Upper lobe of left lung (tissue), 6 donors: ENCODE measurements at places on chromosomes 4 and X. TPM values are rescaled to one million over a fixed set of nuclear protein-coding genes. Genes with fewer than 3 reads are reported as not detected.
A peak's percentile ranks its signal among the peaks of the same experiment; 100 is the strongest.

GRCh38 chr4:165199286-165199685 lies 8.1 kb upstream of the KLHL2 start:
- no peak overlapping the region for H3K27ac ChIP-seq
- no peaks in the 10 kb centered on the region for H3K36me3 ChIP-seq
- no peak for DNase-seq
- H3K4me1 ChIP-seq = peaks cover 6% of the 10 kb centered on the region

TMEM255A gene
- total RNA-seq = 2.9 TPM

FGB gene
- not detected for total RNA-seq

DNA sequence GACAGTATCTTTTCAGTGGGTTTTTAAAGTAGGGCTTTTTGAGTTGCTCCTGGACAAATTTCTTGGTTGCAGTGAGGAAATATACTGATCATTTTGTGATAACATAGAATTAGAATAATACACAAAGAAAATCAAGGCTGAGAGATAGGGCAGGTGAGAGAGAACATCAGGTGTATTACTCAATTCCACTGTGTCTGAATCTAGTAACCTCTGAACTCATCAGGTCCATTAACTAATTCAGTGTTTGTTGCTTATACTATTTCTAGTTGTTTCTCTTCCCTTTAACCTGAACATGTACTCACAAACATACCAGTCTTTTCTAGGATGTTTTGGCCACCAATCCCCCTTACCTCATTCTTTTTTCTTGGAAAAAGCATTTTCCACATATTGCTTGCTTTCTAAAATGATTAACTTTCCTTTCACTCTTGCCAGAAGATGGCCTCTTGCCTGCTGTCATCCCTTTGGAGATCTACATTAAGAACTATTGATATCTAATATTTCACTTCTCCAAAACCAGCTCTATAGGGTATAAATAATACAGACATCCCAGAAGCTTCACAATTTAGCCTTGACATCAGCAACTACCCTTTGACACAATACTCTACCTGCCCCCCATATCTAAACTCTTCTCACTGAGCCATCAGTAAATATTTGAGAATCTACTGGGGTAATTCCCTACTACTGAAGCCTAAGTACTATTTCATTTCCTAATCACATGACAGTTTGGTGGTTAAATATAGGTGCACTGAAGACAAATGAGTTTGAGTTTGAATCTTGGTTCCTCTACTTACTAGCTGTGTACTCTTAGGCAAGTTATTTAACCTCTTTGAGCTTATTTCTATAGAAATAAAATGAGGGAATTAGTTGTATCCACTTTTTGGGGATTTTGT lies 470.8 kb upstream of the IGFBP7 start:
- H3K36me3 ChIP-seq = no peaks in the 10 kb centered on the region
- H3K4me3 ChIP-seq = no peak overlapping the region
- no peak overlapping the region for H3K27ac ChIP-seq
- DNase-seq = no peak
- H3K4me1 ChIP-seq = no peaks in the 10 kb centered on the region

DNA sequence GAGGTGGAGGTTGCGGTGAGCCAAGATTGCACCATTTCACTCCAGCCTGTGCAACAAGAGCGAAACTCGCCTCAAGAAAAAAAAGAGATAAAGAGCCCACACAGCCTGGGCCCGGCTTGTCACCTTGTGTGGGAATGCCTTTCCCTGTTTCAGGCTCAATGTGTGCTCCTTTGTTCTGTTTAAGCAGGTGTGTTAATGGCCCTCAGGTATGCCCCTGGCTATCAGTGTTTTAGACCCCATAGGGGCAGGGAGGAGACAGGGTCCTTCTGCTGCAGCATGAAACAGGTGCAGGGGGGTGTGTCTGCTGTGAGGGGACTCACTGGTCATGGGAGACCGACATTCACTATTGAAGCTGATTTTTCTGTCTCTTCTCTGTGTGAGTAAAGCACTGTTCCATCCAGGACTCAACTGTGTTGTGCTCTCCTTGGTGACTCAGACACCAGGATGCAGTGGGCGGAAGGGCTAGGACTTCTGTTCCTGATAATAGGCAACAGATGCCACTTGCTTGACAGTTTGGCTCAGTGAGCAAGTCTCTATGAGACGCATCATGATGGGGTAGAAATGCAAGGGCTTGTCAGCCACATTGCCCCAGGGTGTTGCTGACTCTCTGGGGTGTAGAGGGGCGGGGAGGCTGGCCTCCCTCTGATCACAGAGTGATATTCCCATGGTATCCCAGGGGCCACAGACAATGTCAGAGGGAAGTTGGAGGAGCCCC lies 15.6 kb upstream of the LAP3 start:
- no peaks in the 10 kb centered on the region for H3K27me3 ChIP-seq
- no peak overlapping the region for H3K4me3 ChIP-seq
- no peak overlapping the region for H3K27ac ChIP-seq
- H3K4me1 ChIP-seq = no peaks in the 10 kb centered on the region

DNA sequence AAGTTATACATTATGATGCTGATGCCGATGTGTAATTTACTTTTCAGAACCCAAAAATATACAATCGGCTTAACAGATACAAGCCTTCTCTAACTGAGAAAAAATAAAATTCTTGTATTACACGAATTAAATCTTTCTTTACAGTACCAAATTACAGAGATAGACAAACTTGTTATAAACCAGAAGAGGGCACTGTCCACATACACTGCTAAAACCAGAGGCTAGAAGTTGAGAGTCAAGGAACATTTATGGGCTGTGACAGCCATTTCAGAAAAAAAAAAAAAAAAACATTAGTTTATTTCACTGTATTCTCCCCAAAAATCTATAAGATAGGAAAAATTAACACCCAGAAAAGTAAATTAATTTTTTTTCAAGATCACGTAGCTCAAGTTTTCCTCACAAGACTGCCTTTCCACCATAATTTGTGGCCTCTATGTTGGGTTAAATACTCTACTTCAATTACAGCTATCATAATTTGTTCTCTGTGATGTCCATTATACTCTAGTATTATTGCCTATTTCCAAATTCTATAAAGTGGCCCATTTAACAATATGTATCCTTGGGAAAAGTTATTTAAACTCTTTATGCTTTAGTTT lies 12.0 kb downstream of the EREG start:
- no peaks in the 10 kb centered on the region for H3K36me3 ChIP-seq
- H3K27ac ChIP-seq = no peak overlapping the region
- H3K27me3 ChIP-seq = no peaks in the 10 kb centered on the region

GRCh38 chrX:112654871-112655270 lies 24.9 kb downstream of the LHFPL1 start:
- no peaks in the 10 kb centered on the region for H3K36me3 ChIP-seq
- H3K27ac ChIP-seq = no peak overlapping the region
- H3K4me3 ChIP-seq = no peak overlapping the region
- no peak for DNase-seq

PHOX2B gene
- not detected for total RNA-seq

- DNase-seq = peak; percentile 72
- no peak overlapping the region for H3K27ac ChIP-seq
- H3K27me3 ChIP-seq = no peaks in the 10 kb centered on the region
- H3K4me3 ChIP-seq = no peak overlapping the region
Measured at GRCh38 chr4:6022607-6023288, 4.5 kb upstream of the C4orf50 start.

GRCh38 chrX:113759422-113759821 lies 824.5 kb upstream of the HTR2C start:
- DNase-seq = no peak
- no peaks in the 10 kb centered on the region for H3K36me3 ChIP-seq
- H3K4me1 ChIP-seq = no peaks in the 10 kb centered on the region

DNA sequence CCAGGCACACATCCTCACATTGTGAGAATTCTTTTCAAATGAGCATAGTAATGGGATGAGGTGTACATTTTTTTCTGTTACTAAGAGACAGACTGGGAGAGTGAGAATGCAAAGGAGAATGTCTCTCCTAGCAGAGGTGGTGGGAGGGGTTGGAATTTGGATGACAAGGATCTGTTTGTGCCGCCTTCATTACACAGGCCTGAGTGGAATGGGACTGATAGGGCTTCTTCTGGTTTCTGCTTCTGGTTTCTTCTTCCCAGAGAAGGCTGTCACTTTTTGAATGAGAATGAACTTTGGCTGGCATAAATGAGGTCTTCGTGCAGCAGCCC lies 55.4 kb downstream of the C4orf51 start:
- no peak for DNase-seq
- peak overlapping the region; percentile 72 for H3K27ac ChIP-seq
- no peaks in the 10 kb centered on the region for H3K36me3 ChIP-seq
- H3K4me1 ChIP-seq = peaks cover 54% of the 10 kb centered on the region
- H3K27me3 ChIP-seq = no peaks in the 10 kb centered on the region
- H3K4me3 ChIP-seq = no peak overlapping the region

DEFB131A gene
- not detected for total RNA-seq

- DNase-seq = no peak
- H3K4me1 ChIP-seq = no peaks in the 10 kb centered on the region
- H3K4me3 ChIP-seq = no peak overlapping the region
- no peak overlapping the region for H3K27ac ChIP-seq
- no peaks in the 10 kb centered on the region for H3K36me3 ChIP-seq
Measured at GRCh38 chrX:108945883-108946523, 209.6 kb upstream of the IRS4 start.

IQCM gene
- not detected for total RNA-seq

DNA sequence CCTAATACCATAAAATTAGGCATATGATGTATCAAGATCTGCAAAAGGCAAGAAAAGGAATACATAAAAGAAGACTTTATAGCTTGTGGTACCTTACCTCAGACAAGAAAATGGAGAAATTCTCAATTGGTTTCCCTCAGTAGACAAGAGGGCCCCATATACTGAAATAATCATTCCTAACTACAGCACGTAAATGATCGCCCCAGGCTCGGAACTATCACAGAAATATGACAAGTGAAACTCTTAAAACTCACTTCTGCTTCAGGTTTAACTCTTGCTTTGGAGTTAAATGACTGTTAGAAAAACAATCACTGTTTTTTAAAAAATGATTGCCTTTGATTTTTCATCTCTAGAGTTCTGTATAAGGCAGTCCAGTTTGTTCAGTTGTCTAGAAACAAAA lies 38.6 kb upstream of the NAP1L5 start:
- peaks cover 17% of the 10 kb centered on the region for H3K4me1 ChIP-seq
- DNase-seq = no peak
- peaks cover 3% of the 10 kb centered on the region for H3K36me3 ChIP-seq

- H3K27me3 ChIP-seq = no peaks in the 10 kb centered on the region
- peak; percentile 67 for DNase-seq
- peaks cover 36% of the 10 kb centered on the region for H3K36me3 ChIP-seq
Measured at GRCh38 chr4:2934077-2934812, 29.0 kb downstream of the NOP14 start.

GRCh38 chrX:27445438-27445837 lies 17.7 kb downstream of the PPP4R3C start:
- DNase-seq = no peak
- no peaks in the 10 kb centered on the region for H3K4me1 ChIP-seq
- H3K27me3 ChIP-seq = no peaks in the 10 kb centered on the region
- H3K36me3 ChIP-seq = no peaks in the 10 kb centered on the region
- H3K27ac ChIP-seq = no peak overlapping the region
- no peak overlapping the region for H3K4me3 ChIP-seq

- H3K4me1 ChIP-seq = no peaks in the 10 kb centered on the region
- H3K27me3 ChIP-seq = no peaks in the 10 kb centered on the region
- H3K27ac ChIP-seq = no peak overlapping the region
Measured at GRCh38 chr4:177483760-177484159, 41.5 kb upstream of the AGA start.

HSFX4 gene
- not detected for total RNA-seq

TMSB15A gene
- total RNA-seq = not detected

DNA sequence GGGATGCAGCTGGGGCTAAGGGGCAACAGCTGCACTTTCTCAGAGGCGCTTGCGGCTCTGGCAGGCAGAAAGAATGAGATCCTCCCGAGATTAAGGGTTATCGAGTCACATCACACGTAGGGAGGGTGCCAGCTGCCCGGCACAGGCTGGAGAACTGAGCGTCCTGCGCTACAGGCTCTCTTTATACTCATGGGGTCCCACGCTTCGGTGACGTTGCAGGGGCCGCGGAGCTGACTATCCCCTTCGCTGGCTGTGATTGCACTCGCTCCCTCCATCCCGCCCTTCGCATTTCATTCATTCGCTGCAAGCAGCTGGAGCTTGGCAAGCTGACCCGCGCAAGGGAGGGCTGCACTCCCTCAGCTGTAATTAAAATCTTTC lies at the start of gene TACR3:
TSS of gene TACR3 (minus strand) at position 156 of the 378 bp plus-strand sequence. CDS start 310 bp downstream, outside the sequence.
- H3K4me1 ChIP-seq = peaks cover 14% of the 10 kb centered on the region
- no peaks in the 10 kb centered on the region for H3K27me3 ChIP-seq

- H3K36me3 ChIP-seq = no peaks in the 10 kb centered on the region
- no peaks in the 10 kb centered on the region for H3K4me1 ChIP-seq
- no peak for DNase-seq
- no peak overlapping the region for H3K4me3 ChIP-seq
Measured at GRCh38 chr4:43607827-43608461, 715.4 kb downstream of the GRXCR1 start.

DNA sequence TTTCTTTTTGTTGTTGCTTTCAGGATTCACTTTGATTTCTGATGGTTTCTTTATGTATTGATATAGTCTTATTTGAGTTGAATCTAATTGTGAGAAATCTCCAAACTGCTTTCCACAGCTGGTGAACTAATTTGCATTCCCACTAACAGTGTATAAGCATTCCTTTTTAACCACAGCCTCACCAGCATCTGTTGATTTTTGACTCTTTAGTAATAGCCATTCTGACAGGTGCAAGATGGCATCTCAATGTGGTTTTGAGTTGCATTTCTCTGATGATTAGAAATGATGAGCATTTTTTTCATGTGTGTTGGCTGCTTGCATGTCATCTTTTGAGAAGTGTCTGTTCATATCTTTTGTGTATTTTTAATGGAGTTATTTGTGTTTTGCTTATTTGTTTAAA lies 1023.1 kb downstream of the SH3BGRL start:
- no peak overlapping the region for H3K4me3 ChIP-seq
- H3K36me3 ChIP-seq = no peaks in the 10 kb centered on the region
- H3K27me3 ChIP-seq = no peaks in the 10 kb centered on the region
- no peak for DNase-seq

DNA sequence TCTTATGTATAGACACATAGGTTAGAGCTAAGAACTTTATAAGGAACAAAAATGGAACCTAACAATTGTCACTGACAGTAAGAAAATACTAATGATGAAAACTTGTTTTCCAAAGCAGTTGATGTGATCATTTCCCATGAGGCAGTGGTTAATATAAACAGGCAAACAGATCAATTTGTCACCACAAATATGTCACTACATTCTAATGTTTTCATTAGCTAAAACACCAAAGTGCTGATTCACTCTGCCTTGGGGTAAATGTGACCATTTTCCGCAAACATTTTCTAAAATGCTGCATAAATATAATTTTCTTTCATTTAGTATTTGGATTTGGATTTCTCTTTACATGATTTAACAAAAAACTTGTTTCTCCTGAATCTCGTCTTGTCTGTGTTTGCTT lies 408.9 kb upstream of the CTSO start:
- H3K27ac ChIP-seq = no peak overlapping the region
- H3K4me3 ChIP-seq = no peak overlapping the region
- DNase-seq = no peak
- no peaks in the 10 kb centered on the region for H3K4me1 ChIP-seq
- no peaks in the 10 kb centered on the region for H3K36me3 ChIP-seq

RNF212 gene
- total RNA-seq = 2.7 TPM

GIMD1 gene
- total RNA-seq = not detected

SH2D1A gene
- 1.0 TPM for total RNA-seq

MID1 gene
- 30.5 TPM for total RNA-seq

- no peaks in the 10 kb centered on the region for H3K4me1 ChIP-seq
- no peak overlapping the region for H3K27ac ChIP-seq
- H3K27me3 ChIP-seq = no peaks in the 10 kb centered on the region
- no peak for DNase-seq
- H3K4me3 ChIP-seq = no peak overlapping the region
- H3K36me3 ChIP-seq = no peaks in the 10 kb centered on the region
Measured at GRCh38 chr4:145842224-145842887, 96.3 kb downstream of the ZNF827 start.
